NCI-H1048 (cell line): ENCODE measurements at places on chromosomes 4 and X.

GRCh38 chr4:142291299-142292050 is 554.6 kb downstream of the INPP4B start:
- no peak for DNase-seq

DNA sequence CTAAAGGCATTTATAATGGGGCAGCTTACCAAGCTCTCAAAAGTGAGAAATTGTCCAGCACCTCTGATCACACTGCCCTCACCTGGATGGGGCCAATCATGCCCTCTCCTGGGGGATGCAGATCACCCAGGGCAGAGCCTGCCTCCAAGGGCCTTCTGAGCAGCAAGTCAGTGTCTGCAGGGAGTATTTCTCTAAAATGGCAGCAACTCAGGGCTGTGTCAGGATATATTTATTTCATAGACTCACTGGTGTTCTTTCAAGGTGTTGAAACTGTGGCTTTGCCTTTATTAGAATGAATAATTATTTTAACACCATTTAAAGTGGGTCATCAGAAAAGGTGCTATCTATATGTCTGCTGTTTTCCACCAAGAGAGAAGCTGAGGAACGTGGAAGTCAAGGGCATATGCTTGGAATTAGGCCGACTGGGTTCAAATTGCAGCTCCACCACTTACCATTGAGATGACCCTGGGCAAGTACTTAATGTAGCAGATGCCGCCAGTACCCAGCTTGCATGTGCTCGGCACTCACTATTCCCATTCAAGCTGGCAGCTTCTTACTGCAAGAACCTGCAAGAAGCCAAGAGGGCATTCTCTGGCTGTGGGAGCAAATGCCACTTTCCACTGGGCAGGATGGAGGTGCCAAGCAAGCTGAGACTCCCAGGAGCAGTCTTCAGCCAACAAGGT is 590.0 kb downstream of the BCOR start:
- no peak for DNase-seq

DNA sequence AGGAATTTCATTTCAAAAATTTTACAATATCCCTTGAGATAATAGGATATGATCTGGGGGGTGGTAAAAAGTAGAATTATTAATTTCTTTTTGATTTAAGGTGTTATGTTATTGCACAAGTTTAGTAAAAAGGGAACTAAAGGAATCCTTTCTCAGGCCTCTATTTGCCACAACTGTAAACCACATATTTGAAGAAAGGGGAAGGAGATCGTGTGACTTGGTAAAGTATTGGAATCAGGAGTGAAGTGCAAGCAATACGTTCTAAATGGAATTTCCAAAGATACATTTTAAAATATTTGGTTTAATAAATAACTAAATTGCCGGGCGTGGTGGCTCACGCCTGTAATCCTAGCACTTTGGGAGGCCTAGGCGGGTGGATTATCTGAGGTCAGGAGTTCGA is 35.3 kb upstream of the SCRG1 start:
- DNase-seq: no peak

DNA sequence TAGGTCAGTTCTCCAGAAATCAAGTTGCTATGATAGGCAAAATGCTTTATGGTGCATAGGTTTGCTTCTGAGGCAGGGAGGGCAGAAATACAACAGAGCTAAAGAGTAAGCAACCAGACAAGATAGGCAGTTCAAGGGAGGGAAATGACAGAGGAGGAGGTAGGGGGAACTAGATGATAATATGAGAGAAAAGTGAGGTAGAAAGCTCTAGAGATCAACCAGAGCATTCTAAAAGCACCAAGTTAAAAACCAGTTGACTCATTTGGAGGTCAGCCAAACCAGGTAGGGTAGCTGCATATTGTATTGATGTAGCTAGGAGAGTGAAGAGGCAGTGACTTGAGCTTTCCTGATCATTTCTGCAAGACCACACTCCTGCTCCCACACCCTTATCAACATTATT is 49.0 kb upstream of the SLC16A2 start:
- DNase-seq: no peak

DNA sequence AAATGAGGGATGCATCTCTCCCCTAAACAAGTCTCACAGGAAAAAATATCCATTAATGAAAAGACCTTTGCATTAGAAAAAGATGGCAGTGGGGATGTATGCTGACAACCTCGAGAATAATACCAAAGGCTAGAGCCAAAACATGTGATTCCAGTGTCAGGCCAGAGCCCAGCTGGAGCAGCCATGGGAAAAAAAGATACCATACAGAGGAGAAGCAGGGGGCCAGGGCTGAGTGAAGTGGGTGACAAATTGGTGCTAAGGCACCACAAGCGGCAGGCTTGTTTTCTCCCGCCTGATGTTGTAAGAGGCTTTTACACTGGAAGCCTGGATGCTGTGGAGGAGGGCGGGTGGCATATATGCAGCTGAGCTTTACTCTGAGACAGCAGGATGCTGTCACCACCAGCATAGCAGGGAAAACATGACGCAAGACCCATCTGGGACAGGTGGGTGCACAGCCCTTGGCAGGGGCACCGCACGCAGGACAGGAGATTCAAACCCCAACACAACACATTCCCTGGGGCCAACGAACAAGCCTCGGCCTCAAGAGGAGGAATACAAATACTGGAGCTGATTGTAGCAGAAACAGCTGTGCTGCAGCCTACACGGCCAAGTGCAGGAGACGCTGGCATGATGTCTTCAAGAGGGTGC is 91.9 kb downstream of the TSPAN5 start:
- no peak for DNase-seq

GRCh38 chr4:998096-998691 is 5.0 kb upstream of the SLC26A1 start:
- DNase-seq: no peak

GRCh38 chr4:107828315-107829090 is 3.8 kb downstream of the SGMS2 start:
- no peak for DNase-seq

- no peak for DNase-seq
Measured at GRCh38 chr4:83660578-83660977, 124.7 kb downstream of the GPAT3 start.

DNA sequence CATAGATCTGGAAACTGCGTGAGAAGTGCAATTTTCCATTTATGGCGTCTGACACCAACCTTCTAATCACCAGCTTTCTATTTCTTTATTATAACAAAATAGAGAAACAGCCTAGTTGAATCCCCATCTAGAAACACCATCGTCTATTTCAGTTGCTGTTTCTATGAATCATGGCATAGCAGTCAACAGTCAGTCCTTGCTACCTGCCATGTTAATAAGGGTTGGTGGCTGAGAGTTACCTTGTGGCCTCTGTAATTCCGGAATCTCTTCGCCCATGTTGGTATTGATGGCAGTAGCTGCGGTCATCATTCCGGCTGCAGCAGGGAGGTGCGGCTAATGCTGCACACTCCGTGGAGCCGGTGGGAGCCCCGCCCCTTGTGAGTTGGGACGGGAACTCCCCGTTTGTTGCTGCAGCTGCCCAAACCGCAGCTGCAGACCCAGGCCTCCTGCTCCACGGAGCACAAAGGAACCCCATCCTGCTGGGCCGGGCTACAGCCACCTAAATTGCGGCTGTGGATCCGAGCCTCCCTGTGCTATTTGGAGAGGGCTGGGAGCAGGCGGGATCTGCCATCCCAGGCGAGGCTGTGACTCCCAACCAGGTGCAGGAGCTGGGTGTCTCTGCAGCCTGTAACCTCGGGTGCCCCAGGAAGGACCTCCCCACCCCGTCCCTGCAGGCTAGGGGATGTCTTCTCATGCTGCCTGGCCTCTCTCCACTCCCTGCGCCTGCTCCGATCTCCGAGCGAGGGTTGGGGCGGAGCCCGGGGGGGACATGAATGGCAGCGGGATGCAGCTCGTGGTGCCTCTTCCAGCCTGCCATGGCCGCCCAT is 115.4 kb upstream of the STK26 start:
- no peak for DNase-seq

DNA sequence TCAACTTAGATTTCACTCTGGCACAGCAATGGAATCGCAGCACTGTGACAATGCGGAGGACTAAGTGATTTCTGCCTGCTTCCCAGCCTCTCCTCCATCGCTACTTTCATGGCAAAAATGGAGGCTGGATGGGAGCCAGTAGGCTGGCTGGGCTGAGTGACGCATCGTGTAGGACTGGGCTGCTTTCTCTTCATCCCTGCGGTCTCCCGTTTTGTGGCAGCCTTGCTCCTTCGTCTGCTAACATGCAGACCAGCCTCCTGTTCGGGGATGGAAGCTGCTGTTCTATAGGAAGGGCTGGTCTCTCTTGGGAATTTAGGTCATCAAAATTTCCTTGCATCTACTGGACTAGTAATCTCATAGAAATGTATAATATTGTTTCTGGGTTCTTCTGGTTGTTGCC is 15.8 kb upstream of the RGS12 start:
- DNase-seq: no peak

DNA sequence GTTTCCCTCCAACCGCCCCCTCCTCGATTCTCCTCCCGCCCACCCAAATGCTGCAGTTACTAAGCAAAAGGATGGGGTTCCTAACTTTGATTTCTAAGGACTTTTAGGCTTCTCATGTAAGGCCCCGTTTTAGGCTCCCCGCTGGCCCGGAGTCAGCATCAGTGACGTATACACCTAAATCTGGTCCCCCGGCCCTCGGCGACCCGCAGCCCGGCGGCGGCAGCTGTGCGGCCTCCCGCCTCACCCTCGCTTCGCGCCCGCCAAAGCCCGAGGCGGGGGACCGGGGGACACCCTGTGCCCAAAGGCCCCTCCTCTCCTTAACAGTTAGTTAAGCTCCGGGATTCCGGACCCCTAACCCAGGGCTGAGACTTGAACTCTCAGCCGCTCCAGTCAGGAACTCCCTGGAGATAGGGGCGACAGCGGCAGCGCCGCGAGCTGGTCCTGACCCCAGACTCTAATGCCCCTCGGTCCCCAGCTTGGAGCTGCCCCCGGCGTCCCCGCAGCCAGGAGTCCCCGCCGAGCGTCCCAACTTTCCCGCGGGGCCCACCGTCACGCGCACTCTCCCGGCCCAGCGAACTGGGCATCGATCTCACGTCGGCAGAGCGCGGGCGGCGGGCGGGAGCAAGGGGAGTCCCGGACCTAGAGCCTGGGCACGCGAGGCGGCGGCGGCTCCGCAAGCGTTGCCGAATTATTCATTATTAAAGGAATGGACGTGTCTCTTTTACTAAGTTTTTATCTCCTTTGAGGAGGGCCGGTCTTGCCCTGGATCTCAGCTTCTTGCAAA is 1.5 kb upstream of the NR3C2 start:
- DNase-seq: no peak

DNA sequence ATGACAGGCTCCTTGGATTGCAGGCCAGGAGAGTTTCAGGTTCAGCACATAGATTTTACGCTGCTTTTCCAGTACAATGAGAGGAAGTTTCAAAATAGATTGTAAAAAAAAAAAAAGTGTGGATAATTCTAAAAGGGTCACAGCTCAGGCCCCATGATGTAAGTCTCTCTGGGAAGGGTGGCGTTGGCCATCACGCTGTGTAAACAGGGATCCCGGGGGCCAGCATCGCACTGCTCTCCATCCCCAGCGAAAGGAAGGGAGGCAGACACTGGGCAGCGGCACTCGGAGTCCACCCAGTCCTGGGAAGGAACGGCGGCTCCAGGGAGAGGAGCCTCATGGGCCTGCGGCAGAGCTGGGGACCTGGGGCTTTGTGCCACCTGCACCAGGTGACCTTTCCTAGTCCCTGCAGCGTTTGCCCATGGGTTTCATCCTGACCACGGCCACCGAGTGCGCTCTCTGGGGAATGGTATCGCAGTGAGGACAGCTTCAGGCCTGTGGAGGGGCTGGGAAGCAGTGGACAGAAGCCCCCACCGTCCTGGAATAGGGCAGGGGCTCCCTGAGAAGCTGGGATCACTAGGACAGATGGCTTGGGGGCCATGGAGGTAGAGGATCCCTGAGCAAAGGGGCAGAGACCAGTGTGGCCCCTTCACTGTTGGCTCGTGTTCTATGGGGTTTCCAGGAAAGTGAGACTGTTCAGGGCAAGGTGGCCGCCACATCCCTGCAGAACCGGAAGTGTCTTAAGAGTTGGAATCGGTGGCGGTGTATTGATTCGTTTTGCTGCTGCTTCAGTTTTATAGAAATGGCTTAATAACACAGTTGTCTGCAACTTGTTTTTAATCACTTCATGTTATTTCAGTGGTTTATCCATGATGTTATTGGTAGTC is 38.9 kb downstream of the RGS12 start:
- DNase-seq: no peak

DNA sequence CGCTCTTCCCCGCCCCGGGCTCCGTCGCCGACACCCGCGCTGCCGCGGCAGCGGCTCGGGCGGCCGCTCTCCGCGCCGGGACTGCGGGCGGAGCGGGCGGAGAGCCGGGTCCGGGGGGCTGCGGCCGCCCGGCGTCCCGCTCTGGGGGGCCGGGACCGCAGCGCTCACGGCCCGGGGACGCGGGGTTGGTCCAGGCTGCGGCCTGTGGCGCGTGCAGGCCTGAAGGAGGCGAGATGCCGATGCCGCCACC is 492 bp downstream of the GALNT7 start:
- no peak for DNase-seq

DNA sequence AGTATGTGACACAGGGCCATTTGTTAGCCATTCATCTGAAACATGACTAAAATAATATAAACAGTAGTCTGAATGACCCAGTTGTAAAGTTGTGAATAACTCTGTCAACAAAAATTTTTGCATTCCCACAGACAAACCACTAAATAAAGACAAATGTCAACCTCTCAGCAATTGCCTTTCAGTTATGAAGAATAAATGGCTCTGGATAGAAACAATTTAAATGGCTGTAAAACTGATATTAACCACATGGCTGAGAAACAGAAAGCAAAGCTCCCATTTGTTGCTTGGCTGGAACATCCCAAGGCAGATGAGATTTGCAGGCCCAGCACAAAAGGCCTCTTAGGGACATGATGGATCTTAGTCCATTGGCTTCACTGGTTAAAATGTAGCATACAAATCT is 296.3 kb downstream of the GALNTL6 start:
- DNase-seq: no peak

- no peak for DNase-seq
Measured at GRCh38 chr4:6781561-6781960, 966 bp upstream of the KIAA0232 start.

- DNase-seq: no peak
Measured at GRCh38 chr4:153295131-153295755, 49.2 kb upstream of the MND1 start.

- DNase-seq: no peak
Measured at GRCh38 chr4:124409044-124409443, 303.5 kb downstream of the ANKRD50 start.

DNA sequence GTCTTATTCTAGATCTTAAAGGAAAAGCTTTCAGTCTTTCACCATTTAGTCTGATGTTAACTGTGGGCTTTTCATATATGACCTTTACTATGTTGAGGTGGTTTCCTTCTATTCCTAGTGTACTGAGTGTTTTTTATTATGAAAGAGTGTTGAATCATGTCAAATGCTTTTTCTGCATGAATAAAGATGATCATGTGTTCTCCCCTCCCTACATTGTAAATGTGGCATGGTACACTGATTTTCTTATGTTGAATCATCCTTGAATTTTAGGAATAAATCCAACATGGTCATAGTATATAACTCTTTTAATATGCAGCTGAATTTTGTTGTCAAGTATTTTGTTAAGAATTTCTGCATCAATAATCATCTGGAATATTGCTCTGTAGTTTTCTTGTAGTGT is 4.3 kb downstream of the CLGN start:
- DNase-seq: no peak

DNA sequence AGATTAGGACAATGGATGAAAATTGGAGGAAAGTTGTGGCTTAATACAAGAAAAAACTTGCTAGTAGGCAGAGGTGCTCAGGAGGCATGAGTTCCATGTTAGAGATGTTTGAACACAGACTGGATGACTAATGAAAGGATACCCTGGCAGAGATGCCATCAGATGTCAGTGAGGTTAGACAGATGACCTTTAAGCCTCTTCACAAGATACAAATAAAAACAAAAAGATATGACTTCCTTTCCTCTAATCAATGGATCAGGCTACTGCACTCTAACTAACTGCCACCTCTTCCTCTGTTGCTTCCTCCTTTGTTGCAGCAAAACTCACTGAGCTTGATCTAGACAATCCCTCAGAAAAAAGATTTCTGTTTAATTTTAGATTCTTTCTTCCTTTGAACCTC is 14.7 kb downstream of the STAP1 start:
- DNase-seq: no peak
